ENCODE measurements at places on chromosomes 4 and X.

DNA sequence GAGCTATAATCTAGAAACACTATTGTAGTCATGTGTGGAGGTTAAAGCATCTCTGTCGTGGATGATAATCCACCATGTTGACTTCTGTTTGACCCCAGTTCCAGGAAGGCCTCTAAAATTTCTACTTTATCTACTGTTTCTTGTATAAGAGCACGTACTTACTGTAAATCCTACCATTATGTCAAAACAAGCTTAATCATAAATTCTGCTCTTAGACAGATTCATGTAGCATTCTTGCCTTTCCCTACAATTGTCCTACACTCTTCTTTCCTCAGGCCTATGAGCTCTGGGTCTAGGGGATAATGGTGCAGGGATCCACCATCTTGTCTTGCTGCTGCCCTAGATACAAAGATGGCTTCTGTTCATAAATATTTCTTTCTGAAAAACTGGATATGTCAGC lies 2594.3 kb downstream of the ARAP2 start:
- DNase-seq: no peak

DNA sequence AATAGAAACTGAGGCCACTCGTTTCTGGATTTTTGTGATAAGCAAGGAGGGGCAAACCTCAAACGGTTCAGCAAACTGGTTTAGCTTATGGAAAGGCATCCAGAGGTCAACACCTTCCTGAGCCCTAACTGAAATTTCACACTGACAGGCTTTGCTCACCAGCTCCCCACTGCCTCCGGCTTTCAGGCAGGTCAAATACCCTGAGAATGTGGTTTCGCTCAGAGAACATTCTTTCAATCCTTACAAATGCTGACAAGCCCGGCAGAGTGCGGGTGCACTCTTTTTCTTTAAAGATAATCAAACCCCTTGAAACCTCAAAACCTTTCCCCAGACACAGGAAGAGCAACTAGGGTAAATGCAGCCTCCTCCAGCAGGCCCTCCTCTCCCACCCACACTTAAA lies 41.5 kb downstream of the CD40LG start:
- DNase-seq: no peak

GRCh38 chr4:19239565-19239964 lies 1012.1 kb upstream of the SLIT2 start:
- no peak for DNase-seq

DNA sequence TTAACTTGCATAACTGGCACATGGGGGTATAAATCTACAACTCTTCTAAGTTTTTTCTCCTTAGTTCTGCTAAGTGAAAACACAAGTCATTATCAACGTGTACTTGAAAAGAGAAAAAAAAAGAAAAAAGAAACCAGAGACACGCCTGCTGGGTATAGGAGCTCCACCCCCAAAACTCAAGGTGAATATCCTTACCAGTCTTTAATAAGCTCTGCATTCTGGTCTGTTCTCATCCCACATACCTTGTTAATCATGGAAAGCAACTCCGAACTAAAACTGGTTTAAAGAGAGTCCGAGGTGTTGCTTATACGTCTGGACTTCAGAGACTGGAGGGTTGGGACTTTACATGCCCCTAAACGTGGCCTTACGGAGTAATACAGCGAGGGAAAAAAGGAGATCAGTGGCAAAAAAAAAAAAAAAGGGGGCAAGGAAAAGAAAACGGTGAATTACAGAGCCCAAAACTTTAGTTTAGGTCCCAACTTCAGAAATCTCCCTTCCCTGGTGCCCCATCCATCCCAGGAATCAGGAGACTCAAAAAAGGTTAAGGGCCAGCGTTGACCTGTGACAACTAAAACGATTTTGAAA lies 1.0 kb downstream of the PGRMC2 start:
- no peak for DNase-seq

DNA sequence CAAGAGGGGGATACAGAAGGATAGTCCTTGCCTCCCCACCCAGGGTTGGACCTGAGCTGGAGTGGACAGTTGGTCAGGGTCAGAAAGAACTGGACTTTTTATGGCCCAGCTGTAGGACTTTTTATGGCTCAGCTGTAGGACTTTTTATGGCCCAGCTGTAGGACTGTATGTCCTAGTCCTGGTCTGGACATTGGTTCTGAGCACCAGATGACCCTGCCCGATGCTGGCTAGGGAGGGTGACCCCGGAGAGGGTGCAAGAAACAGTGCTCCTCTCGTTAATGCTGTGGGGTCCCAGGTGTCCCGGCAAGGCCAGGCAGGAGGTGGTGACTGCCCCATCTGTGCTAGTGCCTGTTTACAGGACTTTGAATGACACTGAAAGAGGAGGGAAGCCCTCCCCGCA lies 2.0 kb upstream of the LETM1 start:
- DNase-seq: no peak

GRCh38 chrX:42988700-42989099 lies 210.7 kb upstream of the PPP1R2C start:
- DNase-seq: no peak

GRCh38 chr4:77434299-77435092 lies 171.1 kb upstream of the CXCL13 start:
- DNase-seq: no peak

DNA sequence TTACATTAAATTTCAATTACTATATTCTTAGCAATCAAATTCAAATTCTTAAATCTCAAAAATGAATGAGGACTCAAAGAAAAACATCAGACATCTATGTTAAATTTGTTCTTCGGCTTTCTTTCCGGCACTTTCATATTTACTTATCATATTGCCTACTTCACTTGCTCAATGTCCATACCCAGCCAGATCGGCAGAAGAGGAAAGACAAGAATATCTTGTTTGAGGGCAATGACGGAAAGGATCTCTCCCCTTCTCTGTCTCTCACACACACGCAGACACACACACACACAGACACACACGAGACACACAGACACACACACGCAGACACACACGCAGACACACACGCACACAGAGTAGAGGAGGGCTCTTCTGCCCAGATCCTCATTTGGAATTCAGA lies 13.2 kb upstream of the IRF2 start:
- no peak for DNase-seq

GRCh38 chr4:137541181-137541580 lies 8.9 kb upstream of the PCDH18 start:
- no peak for DNase-seq
